ENCODE measurements at places on chromosomes 5 and 9.

DNA sequence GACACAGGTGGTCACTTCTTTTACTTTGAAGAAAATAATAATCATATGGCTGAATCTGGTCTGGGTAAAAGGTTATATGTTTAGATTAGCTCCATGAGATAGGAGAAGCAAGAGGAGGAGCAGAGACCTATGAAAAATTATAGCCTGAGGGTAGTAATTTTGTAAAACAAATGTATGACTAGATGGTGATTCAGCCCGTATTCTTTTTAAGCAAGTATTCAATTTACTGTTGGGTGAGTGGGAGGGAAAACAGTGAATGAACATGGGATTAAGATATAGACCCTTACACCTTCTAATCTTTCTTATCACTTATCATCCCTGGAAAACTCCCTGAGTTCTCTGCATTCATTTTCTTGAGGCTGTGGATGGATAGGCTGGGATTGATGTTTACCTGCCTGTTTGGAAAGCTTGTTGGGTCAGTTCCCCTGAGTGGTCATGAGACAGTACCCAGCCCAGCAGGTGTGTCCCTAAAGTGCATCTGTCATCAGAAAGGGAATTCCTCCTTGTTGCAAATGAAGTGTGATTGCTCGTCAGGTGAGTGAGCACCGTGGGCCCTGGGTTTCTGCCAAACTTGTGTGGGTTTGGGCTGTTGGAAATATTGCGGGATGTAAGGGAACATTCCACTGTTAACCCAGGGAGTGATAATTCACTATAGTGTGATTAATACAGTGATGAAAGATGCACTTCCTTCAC lies 101.2 kb upstream of the GDNF start:
- no peak for DNase-seq

GRCh38 chr5:59164041-59164830 lies 581.4 kb downstream of the RAB3C start:
- DNase-seq, result no peak

DNA sequence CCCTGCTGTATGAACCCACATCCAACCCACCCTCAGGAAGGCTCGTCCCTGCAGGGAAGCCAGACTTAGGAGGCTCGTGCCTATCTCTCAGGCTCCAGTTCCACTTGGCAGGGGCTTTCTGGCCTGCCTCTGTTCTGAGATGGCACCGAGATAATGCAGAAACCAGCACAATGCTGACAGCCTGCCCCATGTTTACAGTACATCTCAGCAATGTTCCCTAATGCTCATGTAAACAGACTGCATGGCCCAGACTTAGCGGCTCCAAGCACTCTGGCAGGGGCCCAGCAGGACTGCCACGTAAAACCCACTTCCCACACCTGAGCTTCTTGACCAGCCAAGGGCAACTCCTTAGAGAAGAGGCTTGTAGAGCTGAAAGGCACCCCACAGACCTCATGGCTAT lies 499.5 kb upstream of the BRINP1 start:
- DNase-seq, result no peak

DNA sequence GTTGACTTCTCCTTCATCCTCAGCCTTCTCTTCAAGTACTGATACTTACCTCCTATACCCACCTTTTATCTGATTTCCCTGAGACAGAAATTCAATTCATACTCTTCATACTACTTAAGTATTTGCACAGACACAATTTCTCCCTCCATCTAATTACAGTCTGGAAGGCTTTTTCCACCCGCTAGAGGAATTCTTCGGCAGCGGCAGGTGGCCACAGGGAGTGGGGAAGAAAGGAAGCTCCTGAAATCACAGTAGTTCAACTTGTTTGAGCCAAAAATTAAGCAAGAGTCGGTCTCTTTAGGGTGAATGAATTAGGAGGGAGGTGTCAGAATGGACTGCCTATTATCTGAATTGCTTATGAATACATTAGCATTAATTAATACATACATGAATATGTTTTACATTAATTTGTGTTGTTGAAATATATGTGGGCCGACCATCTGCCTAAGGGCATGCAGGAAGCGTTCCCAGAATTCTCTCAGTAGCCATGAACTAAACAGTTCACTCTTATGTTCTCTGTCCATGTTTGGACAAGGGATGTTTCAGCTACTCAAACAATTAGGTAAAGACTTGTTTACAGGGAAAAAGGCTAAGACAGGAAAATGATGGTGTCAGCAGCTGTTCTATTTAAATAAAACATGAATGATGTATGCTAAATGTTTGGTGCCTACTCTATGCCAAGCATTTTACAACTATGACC lies 101.4 kb upstream of the SMARCA2 start:
- DNase-seq, result no peak

DNA sequence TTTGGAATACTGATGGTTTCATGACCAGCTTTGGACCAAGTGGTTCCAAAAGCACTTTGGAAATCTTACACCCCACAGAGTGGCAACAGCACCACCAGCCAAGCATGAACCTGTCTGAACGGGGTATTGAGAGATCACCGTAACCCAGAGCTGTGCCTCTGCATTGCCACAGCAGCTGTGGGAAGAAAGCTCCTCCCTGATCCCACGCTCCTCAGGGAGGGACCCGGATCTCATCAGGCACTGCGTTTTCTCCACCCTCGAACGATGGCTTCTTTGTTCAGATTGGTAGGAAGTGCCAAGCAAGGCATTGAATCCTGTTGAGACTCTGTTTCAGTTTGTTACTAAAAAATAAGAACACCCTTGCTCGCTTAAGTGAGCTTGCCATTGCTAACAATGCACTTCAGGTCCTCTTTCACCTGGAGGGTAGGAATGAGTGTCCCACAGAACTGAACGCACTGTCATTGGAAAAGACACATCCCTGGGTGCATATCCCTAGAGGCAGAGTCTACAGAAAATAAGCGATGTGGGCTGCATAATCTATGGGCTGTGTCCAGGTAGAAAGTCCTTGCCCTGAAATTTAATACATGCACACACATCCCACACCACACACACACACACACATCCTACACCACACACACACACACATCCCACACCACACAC lies 118.0 kb upstream of the ICE1 start:
- DNase-seq, result peak; percentile 32
